Adipocyte (in vitro differentiated cells): ENCODE measurements at places on chromosomes 2 and 18.

GRCh38 chr18:34965108-34965507, 76.1 kb upstream of the MAPRE2 start:
- DNase-seq, result no peak

DNA sequence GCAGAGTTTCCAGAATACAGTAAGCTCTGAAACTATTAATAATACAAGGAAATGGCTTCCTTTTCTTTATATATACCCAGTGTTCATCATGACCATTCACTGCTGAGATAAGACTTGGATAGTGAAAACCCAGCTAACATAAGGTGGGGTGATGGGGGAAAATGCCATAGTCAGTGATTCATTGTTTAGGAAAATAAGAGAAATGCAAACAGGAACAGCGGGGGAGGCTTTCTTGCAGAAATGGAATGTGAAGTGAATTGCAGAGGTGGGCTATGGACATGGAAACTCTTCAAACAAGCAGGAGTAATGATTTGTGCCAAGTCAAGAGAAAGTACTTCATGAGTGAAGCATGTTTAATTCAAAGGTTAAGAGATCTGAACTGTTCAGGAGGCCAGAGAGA, 519.4 kb downstream of the TDRD15 start:
- DNase-seq, result no peak

GRCh38 chr2:186486651-186487647, 889 bp downstream of the ZC3H15 start:
- peak; percentile 53 for DNase-seq

GRCh38 chr2:86249176-86249575, 49.9 kb downstream of the MRPL35 start:
- DNase-seq, result no peak

- peak; percentile 15 for DNase-seq
These were observed 421.7 kb downstream of the STK39 start for GRCh38 chr2:167825664-167826063.

DNA sequence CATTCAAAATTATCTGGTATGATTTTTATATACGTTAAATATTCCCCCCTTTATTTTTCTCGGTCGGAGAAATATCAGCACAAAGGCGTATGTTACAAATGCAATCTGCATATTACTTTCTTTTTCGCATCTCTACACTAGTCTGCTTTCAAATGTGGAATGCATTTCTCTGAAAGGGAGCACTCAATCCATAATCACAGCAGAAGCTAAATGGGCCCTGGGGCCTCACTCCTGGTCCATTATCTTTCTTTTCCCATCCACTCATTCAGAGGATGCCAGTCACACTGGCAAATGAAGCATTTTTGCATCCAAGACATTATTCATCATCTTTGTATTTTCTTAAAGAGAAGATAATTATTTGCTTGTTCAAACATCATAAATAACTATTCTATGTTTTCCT, 295.2 kb upstream of the LRP1B start:
- no peak for DNase-seq

DNA sequence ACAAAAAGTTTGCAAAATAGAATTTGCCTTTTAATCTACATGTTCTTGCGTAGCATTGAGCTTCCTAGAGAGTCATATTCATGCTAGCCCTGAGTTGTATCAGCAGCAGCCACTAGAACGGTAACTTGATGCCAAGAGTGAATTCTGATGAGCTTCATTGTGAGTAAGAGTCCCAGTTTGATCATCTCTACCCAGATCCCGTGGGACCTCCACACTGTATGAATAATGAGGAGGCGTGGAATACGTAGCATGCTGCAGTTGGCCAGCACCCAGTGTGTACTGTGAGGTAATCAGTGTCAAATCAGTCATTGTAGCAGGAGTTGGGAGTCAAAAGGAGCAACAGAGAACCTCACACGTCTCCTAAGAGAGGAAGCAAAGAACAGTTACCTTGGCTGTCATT, 197.9 kb downstream of the NEDD4L start:
- DNase-seq, result peak; percentile 72

DNA sequence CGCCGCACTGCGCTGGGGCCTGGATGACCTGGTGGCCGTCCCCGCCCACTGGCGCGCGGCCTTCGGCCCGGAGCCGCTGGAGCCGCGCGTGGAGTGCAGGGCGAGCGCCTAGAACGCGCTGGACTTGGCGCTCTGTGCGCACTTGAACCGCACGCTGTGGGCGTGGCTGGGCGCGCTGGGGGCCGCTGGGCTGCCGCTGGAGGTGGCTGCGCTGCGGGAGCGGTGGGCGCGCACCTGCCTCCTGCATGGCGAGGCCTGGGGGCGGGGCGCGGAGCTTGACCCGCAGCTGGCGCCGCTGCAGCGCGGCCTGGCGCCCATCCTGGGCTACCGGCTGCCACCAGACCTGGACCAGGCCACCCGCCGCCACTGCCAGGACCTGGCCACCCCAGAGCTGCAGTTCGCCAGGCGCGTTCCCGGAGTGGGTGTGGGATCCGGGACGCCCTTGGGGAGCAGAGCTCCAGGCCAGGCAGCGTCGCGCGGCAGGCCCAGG, 9.9 kb downstream of the AQP12B start:
- no peak for DNase-seq

GRCh38 chr2:9021563-9022211, 18.2 kb upstream of the MBOAT2 start:
- no peak for DNase-seq

- no peak for DNase-seq
These were observed 523.3 kb upstream of the SYT4 start for GRCh38 chr18:43800584-43800983.

DNA sequence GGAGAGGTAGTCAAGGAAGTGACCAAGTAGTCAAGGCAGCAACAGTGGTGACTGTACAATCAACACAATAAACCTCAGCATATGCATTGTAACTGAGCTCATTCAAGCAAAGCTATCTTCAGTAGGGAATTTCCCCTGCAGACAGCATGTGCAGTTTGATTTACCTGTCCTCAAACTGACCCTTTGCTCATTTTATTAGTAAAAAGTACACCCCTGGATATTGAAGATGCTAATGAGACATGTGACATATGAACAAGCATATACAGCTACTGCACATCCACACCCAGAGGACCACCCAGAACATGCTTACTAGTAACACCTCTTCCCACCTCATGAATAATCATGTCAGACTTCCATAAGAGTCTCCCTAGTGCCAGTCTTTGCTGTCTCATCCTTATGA, 15.4 kb downstream of the C2orf81 start:
- no peak for DNase-seq

DNA sequence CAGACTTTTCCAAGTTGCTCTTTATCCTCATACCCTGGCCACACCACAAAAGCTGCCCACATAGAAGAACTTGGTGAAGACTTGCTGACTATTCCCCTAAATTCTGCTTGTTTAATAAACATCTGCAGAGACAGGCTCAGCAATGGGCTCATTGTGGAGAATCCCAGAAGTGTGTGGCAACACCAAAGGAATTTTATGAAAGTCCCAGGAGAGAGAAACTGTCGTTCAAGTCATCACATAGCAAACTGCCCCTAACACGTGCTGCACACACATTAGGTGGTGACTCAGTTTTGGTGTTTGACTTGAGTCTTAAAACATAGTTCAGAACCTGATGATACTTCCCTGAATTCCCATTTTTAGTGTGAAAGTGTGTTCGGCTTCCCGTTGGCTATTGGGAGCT, 38.6 kb downstream of the CYP1B1 start:
- no peak for DNase-seq

DNA sequence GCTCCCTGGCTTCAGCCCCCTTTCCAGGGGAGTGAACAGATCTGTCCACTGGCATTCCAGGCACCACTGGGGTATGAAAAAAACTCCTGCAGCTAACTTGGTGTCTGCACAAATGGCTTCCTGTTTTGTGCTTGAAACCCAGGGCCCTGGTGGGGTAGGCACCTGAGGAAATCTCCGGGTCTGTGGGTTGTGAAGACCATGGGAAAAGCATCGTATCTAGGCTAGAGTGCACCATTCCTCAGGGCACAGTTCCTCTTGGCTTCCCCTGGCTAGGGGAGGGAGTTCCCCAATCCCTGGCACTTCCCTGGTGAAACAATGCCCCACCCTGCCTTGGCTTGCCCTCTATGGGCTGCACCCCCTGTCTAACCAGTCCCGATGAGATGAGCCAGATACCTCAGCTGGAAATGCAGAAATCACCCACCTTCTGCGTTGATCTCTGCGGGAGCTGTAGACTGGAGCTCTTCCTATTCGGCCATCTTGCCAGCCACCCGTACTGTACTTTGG, 34.1 kb downstream of the TFPI start:
- no peak for DNase-seq

DNA sequence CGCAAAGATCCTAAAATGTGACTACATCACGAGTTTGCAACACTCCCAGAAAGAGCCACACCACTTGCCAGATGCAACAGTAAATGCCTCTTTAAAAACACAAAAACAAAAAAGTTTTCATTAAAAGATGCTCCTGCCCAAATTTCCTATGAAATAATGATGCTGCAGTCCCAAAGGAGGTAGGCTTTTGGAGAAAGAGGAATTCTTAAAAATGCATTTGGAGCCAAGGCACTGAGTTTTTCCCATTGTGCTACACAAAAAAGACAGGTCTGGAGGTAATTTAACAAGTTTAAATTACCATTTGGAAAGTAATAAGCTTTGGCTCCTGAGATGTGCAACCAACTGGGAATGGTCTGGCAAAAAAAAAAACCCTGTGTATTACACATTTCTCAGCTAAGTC, 145.0 kb downstream of the PID1 start:
- DNase-seq, result no peak

- no peak for DNase-seq
These were observed 89.9 kb downstream of the ERBB4 start for GRCh38 chr2:212448698-212449097.

DNA sequence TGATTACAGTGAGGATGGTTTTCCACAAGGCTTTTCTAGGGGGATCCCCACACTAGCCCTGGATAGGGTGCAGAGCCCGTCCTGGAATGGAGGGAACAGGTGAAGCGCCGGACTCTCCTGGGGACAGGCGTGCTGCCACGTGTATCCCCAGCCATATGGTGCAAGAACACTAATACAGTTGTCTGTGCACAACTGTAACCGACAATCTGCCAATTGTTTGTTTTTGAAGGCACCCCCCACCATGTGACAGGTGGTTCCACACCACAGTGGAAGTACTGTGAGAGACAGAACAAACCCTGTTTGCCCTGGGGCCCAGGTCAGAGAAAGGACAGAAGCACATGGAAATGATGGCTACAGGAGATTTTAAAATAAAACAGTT, 52.9 kb downstream of the MYCN start:
- DNase-seq, result no peak

DNA sequence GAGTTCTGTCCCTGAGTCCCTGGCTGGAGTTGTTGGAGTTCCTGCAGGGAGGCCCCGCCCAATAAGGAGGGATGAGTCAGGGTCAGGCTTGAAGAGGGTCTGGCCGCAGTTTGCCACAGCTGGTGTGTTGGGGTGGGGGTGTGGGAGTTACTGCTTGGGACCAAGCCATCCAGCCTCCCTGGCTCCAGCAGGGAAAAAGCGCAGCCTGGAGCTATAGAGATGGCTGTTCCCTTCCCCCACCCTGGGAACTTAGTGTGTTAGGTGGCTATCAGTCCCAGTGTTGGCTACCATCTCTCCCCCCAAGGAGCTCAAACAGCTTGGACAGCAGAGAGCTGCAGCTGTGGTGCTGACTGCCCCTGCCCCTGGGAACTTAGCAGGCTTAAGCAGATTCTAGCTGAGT, 13.2 kb upstream of the TANK start:
- no peak for DNase-seq

DNA sequence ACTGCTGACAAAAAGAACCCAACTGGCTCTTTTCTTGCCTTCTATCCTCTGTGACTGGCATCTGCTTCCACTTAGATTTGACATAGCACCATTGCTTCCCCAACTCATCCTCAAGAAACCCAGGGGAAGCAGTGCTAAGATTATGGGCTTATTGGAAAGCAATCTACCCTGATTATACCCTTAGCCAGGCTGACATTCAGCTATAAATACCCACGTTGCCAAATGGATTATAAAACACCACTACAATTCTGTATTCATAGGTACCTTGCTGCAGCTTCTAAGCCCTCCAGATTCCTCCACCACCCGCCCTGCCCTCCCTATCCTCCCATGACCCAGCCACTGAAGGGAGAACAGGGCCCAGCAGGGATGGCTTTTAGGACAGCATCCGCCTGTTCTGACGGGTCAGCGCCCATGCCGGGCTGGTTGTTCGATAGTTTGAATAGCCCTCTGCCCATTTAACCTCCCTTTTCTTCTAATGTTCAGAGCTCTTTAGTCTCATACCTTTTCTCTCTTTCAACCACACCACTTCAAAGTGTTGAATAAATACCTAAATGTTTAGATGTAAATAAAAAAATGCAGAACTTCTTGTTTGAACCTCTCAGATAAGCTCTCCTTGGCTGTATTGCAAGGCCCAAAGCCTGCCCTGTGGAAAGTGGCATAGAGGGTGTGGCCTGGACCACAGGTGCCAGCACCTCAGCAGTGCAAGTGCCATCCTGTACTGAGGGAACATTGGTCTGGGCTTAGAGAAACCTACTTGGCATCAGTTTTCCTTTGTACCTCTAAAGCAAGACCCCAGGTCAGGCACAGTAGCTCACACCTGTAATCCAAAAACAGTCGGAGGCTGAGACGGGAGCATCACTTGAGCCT, 86.6 kb upstream of the RGPD5 start:
- DNase-seq, result no peak

DNA sequence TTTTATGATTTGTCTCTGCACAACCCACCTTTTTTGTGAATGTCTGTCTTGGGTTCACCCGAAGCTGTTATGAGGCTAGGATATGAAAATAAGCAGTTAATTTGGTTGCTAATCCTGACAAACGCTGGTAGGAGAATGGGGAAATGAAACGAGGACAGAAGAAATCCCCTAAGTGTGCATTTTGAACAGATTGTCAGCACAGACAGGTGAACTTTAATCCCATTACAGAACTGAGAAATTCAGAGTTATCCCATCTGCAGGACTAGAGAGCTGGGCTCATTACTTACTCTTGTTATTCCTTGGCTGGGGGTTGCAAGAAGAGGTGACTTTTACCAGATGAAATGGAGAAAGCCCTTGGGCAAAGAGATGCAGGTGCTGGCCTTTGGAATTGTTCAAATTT, 123.3 kb upstream of the NYAP2 start:
- DNase-seq, result no peak

- no peak for DNase-seq
These were observed 188.1 kb downstream of the ARL4C start for GRCh38 chr2:234308813-234309195.

DNA sequence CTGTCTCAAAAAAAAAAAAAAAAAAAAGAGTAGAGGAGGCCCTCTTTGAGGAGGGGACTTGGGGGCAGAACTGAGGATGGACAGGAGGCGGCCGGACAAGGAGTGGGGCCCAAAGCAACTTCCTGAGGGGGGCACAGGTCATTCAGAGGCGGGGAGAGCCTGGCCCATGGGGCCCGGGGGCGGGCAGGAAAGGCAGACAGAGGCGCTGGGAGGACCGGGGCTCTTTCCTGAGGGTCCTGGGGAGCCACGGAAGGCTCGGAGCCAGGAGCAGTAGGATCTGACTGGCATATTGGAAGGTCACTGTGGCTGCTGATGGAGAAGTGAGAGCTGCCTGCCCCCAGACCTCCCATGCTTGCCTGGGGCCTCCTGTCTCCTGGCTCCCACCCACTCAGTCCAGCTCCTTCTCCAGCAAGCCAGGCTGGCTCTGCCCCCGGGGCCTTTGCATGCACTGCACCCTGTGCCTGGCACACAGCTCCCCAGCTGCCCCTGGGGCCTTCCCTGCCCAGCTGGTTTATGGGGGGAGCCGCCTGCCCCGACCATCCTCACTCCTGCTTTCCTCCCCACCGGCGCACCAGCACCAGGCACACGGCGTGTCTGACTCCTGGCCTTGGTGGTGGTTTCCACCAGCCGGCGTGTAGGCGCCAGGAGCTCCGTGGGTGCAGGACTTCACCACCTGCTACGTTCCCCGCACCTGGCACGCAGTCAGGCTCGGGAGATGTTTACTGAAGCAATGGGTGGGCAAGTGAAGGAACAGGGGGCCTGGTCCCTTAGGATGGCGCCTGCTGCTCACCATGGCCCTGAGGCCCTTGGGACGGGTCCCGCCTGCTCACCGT, 5.6 kb downstream of the ESPNL start:
- no peak for DNase-seq
